Fibroblast of skin of right quadriceps (primary cell): ENCODE measurements at places on chromosomes 12 and 14.

DNA sequence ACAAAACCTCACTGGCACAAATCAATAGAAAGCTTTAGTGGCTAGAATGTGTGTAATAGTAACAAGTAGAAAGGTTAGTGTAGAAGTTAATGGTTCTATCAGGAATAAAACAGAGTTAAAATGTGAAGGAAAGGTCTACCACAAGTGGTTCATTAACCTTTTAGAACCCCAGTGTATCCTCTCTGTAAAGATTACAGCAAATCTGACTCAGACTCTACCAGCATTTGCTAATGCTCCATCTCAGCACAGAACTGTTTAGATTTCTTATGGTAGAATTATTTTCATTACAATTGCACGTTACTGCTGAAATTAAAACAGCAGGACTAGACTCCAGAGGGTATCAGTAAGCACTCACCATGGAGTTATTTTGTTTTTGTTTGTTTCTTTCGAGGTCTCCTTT lies 609.0 kb upstream of the LMO3 start:
- no peak for DNase-seq

- DNase-seq: no peak
Measured at GRCh38 chr14:55239320-55239719, 31.9 kb upstream of the FBXO34 start.

- no peak for DNase-seq
Measured at GRCh38 chr14:36132826-36133225, 43.7 kb downstream of the PTCSC3 start.

- no peak for DNase-seq
Measured at GRCh38 chr12:70252832-70253231, 9.6 kb downstream of the CNOT2 start.

DNA sequence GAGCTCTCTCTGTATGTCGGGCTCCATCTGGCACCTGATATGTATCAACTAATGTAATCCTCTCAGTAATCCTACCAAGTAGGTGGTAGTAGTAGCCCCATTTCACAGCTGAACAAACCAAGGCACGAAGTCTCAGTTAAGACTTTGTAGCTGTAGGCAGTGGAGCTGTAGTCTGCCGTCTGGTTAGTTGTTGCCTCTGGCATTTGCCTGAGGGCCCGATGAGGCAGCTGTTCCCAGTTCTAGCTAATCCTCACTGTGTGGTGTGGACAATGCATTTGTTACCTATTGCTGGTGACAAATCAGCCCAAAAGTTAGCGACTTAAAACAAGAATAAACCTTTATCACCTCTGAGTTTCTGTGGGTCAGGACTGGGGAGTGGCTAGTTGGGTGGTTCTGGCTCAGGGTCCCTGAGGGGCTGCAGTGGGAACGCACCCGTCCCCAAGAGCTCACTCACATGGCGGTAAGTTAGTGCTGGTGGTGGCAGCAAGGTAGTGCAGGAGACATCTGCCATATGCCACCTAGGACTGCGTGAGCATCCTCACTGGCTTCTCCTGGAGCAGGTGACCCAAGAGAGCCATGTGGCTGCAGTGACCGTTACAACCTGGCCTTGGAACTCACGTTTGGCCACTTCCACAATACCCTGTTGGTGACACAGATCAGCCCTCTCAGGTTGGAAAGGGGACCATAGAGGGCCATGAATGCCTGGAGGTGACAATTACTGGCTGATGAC lies 5.6 kb downstream of the AACS start:
- DNase-seq: no peak

GRCh38 chr12:82595941-82596340 lies 90.8 kb upstream of the TMTC2 start:
- DNase-seq: no peak

GRCh38 chr12:121892673-121893561 lies 4.3 kb downstream of the PSMD9 start:
- DNase-seq: no peak

GRCh38 chr14:22776215-22776614 lies 9.7 kb downstream of the OXA1L start:
- DNase-seq: no peak

DNA sequence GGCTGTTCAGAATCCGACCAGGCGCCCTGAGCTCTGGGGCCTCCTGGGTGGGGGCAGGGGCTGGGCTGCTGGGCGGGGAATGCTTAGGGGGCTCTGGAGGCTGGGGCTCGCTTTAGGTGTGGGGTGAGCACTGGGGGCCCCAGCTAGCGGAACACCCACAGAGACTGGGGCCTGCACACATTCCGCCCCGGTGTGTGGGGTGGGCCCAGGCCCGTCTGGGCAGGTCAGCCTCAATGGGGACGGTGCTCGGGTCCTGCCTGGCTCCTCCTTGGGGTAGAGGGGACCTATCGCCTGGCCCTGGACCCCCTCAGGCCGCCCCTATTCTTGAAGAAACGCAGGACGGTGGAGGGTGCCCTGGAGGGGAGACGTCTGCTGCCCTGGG lies 364.8 kb downstream of the TMEM121 start:
- no peak for DNase-seq

DNA sequence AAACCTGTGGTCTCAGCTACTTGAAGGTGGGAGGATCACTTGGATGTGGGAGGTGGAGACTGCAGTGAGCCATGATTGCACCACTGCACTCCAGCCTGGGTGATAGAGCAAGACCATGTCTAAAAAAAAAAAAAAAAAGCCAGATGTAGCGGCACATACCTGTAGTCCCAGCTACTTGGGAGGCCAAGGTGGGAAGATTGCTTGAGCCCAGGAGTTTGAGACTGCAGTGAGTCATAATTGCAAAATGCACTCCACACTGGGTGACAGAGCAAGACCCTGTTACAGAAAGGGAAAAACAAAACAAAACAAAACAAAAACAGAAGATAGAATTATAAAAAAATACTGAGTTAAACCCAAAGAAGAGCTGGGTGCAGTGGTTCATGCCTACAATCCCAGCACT lies 29.1 kb upstream of the APOF start:
- no peak for DNase-seq

GRCh38 chr12:110937104-110937641 lies 16.8 kb upstream of the MYL2 start:
- peak; percentile 20 for DNase-seq

DNA sequence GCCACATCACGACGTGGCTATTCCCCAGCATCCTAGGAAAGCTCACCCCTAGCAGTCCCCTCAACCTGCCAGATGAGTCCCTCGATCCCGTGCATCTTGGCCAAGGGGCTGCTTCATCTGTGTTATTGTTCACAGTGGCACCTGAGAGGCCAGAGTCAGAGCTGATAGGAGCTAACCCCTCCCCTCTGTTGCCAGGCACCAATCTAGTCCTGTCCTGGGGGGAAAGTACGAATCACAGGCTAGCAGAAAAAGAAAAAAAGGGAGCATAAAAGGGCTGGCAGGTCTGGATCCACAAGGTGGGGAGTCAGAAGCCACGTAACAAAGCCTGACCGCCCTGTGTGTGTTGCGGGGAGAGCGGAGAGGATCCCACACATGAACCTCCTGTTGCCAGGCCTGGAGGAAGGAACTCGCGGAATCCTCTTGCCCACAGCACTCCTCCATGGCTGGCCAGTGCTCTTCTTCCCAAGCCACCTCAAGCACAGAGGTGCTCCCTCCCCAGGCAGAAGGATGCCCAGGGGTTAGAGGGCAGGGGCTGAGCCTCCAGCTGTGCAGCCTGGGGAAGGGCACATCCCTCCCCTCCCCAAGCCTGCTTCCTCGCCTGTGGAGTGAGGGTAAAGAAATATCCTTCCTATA lies 91.8 kb downstream of the ITPK1 start:
- no peak for DNase-seq

GRCh38 chr12:26954027-26954426 lies 15.8 kb downstream of the FGFR1OP2 start:
- DNase-seq: no peak

- no peak for DNase-seq
Measured at GRCh38 chr12:59963546-59963945, 367.7 kb downstream of the SLC16A7 start.

GRCh38 chr12:57708296-57708695 lies 14.4 kb downstream of the OS9 start:
- DNase-seq: no peak

DNA sequence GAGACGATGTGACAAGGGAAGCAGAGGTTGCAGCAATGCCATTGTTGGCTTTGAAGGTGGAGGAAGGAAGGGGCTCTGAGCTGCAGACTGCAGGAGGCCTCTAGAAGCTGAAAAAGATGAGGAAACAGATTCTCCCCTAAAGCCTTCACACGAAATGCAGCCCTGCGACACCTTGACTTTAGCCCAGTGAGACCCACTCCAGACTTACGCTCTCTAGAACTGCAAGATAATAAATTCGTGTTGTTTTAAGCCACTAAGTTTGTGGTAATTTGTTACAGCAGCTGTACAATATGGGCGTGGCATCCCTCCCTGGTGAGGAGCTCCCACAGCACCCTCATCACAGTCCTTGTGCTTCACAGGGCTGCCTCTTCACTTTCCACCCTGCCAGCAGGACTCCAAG lies 53.2 kb downstream of the GOLGA5 start:
- no peak for DNase-seq

DNA sequence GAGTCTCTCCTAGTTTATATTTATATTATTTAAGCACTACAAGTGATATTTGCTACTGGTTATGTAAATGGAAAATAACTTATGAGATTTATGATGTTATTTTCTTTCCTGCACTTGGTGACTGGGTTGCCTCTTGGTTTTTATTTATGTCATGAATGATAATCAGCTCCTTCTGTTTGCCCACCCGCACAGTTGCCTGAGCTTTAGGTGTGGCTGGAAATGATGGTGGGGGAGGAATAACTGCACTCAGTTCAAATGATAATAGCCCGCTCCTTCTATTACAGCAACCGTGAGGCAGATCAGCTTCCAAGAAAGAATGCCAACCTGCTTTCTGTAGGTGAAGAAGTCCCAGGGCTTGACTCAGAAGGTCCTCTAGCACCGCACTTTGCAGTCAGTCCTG lies 190.2 kb upstream of the CAND1 start:
- no peak for DNase-seq

DNA sequence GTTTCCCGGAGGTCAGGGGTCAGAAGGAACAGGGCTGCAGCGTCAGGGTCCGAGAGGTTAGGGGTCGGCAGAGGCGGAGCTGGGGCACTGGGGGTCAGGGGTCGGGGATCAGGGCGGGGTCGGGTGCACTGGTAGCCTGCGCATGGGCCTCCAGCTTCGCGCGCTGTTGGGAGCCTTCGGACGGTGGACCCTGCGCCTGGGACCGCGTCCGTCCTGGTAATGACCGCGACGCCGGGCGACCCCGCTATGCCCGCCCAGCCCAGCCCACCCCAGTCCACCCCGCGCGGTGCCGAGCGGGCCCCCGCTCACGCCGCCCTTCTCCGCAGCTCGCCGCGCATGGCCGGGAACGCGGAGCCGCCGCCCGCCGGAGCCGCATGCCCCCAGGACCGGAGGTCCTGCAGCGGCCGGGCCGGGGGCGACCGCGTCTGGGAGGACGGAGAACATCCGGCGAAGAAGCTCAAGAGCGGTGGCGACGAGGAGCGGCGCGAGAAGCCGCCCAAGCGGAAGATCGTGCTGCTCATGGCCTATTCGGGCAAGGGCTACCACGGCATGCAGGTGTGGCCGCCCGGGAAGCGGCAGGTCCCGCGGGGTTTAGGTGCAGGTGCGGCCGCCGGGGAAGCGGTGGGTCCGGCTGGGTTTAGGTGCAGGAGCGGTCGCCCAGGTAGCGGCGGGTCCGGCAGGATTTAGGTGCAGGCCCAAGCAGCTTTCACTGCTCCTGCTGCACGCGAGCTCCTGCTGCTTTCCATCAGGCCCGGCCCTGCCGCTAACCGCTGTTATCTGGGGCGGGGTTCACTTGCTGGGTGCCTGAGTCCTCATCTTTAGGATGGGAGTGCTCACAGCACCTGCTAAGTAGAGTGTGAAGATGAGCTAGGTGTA lies 743 bp downstream of the PUS1 start:
- DNase-seq: no peak

GRCh38 chr12:68393417-68393816 lies 61.3 kb upstream of the MDM1 start:
- DNase-seq: no peak

- DNase-seq: no peak
Measured at GRCh38 chr14:27725482-27725881, 1041.1 kb upstream of the FOXG1 start.

- no peak for DNase-seq
Measured at GRCh38 chr12:121404734-121405133, 4.8 kb downstream of the RNF34 start.
